ENCODE measurements at places on chromosomes 2 and 18.

DNA sequence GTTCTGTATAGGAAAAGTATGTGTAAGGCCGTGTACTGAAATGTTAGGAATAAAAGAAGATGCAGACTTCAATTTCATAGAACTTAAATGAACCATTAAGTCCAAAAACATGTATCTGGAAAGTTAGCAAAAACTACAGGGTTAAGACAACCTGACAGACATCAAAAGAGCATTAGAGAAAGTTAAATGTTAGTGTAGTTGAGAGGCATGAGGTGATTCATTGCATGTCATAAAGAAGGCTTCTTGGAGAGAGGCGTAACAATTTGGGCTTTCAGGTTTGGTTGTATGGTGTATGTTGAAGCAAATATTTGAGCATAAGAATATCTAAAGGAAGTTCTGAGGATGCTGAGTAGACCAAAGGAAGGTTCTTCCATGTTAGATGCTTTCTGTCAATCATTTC lies 6.3 kb downstream of the EPC2 start:
- DNase-seq, result no peak

DNA sequence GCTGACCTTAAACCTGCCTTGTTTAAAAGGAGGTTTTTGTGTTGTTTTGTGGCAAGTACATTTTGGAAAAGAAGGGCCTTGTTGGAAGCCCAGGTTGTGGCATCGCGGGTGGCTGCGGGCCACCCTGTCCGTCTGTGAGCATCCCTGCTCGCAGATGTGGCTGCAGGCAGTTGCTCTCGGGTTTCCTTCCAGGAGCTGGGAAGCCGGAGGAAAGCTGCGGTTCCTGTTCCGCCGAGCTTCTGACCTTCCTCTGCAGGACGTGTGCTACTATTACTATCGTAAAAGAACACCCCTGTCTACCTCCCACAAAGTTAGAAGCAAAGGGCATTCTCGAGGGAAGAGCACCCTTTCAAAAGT lies 766 bp downstream of the MFF start:
- DNase-seq, result no peak

GRCh38 chr2:239368906-239369552 lies 31.8 kb downstream of the HDAC4 start:
- no peak for DNase-seq

DNA sequence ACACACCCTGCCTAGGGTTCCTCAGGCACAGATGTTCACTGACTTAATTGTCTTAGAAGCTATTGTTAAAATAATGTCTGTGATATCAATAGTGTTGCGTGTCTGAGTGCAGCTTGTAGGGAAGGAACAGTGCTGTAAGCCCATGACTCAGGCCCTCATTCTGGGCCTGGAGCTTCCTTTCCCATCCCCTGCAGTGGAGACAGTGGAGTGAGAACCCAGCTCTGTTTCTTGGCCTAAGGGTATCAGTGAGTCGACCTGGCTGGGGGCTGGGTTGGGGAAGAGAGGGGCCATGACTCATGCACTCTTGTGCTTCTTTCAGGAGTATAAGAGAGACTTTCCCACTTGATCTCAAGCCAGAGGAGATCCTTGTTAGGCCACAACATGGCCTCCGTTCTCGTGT lies 106.8 kb downstream of the HRH4 start:
- no peak for DNase-seq

- DNase-seq, result peak; percentile 82
Observed at GRCh38 chr2:11753886-11754699, 7.7 kb downstream of the LPIN1 start.

- no peak for DNase-seq
Observed at GRCh38 chr2:181459621-181460021, 2.4 kb downstream of the ITGA4 start.

DNA sequence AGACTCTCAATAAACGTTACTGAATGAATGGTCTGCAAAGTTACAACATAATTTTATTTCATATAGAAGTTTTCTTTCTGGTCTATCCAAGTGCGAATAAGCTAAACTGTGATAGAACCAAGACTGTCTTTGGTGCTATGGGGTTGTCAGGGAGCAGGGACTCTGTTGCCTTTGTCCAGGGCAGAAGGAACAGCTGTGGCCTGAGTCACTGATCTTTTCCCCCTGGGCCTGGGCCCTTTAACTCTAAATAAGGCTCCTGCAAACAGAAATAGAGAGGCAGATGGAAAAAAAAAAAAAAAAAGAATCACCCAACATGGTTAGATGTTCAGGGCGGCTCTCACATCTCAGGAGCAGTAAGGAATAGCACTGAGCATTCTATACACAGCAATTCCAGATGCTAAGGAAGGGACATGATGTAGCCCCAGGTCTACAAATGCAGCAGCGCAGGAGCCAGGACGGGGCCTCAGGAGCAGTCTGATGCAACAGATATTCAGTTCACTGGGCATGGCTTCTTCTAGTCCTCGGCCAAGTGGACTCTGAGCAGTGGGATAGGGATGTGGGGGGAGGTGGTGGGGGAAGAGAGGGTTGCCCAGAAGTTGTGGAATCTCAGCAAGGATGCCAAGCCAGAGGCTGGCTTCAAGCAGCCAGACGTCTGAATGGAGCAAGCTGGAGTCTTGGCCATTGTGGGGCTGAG lies 247.1 kb upstream of the SIX2 start:
- DNase-seq, result no peak

GRCh38 chr2:22355816-22356433 lies 1029.1 kb upstream of the KLHL29 start:
- DNase-seq, result no peak

DNA sequence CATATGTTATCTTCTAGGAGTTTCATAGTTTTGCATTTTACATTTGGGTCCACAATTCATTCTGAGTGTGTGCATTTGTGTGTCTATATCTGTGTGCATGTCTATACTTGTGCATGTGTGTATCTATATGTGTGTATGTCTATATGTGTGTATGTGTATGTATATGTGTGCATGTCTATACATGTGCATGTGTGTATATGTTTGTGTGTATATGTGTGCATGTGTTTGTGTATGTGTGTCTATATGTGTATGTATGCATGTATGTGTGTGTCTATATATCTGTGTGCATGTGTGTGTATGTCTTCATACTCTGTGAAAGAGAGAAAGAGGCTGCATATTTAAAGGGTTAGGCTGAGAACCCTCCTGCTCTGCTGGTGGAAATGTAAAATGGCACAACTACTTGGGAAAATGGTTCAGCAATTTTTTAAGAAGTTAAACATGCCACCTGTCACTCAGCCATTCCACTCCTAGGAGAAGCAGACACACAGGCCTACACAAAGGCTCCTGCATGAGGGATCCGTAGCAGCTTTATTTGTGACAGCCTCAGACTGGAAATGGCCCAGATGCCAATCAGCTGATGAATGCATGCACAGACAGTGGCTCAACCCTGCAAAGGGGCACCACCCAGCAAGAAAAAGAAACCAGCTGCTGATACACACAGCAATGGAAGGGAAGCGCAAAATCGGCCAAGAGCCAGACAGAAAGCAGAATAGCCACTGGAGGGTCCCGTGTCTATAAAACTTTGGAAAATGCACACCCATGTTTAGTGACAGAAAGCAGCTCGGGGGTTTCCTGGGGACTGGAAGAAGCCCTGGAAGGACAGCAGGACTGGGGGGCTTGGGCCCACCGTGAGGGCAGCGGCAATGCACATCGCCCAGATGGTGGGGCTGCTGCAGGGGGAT lies 146.8 kb downstream of the SEPTIN10 start:
- no peak for DNase-seq

DNA sequence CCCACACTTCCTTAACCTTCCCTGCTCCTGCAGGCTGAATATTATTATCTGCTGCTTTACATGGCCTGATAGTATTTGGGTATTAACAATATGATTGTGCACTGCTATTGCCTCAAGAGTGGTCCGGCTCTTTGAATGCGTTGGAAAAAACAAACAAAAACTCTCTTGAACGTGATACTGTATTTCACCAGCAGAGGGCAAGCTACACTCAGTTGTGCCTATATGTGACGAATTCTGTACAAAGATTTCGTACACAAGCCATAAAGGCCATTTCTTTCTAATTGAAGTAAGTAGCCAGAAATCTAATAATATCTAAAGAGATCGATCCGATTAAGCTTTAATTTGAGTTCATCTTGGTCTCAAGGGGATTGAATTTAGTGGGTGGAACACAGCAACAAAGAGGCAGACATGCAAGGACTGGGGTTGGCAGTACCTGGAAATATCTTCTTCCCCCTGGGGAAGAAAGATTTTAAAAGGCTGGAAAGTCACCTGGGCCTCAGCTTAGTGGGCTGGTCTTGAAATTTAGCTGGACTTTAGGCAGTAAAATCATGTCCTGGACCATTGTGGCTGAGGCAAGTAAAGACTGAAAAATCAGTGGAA lies 49.3 kb upstream of the RAB6D start:
- DNase-seq, result no peak

DNA sequence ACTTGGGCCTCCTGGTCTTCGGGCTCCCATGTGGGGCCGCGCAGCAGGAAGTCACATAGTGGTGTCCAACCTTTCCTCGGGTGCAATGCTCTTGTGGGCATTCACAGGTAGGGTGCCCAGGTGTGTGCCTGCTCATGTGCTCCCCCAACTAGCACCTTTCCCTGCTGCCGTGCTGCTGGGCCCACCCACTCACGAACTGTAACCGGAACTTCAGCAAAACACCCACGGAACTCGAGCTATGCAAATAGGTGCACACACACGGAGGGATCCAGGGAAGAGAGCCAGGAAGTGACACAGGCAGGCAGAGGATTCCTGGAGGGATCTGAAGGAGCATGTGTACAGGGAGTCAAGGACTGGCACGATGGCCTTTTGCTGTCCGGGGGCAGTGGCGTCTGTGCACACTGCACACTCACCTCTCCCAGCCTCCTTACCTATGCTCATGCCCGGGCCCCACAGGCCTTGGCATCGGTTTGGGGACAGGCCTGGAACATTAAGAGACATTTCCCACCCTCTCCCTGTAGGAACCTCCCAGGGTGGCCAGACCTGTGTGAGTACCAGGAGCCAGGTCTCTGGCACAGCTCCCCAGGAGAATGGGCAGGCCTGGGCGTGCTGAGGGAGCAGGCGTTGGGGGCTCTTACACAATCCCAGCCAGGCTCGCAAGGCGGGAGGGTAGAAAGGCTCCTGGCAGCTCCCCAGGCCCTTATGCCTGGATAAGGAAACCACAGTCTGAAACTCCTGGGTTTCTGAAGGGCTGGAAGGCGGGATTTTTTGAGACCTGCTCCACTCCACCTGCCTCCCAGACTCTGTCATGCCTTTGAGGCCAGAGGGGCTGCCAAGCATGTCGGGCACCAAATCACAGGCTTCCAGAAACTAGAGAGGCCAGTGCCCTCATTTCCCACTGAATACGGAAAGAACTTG lies 6.6 kb upstream of the PTMA start:
- DNase-seq, result no peak

DNA sequence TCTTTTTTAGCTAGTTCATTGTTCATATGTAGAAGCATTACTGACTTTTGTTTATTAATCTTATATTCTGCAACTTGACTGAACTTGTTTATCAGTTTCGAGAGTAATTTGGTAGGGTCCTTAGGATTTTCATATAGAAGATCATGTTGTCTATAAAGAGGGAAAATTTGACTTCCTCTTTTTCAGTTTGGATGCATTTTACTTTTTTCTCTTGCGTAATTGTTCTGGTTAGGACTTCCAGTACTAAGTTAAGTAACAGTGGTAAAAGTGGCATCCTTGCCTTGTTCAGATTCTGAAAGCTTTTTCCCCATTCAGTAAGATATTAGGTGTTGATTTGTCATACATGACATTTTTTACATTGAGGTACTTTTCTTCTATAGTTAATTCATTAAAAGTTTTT lies 726.0 kb downstream of the KCNJ3 start:
- no peak for DNase-seq

DNA sequence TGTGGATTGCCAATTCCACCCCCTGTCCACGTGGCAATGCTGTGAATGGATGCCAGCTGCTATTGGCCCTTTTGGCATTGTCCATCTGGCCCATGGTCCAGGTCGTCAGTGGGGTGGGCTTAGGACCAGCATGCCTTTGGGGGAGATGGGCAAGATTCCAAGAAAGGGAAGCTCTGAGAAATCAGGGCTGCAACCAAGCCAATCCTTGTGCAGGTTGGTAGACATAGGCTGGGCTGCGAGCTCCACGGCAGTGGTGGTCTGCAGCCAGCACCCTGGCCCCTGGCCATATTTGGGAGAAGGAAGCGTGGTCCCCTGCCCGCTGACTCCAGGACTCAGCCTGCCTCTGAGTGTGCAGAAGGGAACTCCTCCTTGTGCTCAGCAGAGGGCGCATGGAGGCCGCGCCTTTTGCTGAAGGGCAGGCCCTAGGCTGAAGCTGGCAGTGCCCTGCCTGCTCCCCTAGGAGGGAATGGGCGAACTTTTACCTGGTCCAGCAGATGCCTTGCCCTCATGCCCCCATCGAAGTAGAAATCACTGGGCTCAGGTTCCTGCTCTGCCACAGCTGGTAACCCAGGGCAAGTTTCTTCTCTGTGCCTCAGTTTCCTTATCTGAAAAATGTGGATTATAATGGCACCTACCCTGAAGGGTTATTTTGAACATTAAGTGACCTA lies 5.4 kb downstream of the SPR start:
- DNase-seq, result no peak

DNA sequence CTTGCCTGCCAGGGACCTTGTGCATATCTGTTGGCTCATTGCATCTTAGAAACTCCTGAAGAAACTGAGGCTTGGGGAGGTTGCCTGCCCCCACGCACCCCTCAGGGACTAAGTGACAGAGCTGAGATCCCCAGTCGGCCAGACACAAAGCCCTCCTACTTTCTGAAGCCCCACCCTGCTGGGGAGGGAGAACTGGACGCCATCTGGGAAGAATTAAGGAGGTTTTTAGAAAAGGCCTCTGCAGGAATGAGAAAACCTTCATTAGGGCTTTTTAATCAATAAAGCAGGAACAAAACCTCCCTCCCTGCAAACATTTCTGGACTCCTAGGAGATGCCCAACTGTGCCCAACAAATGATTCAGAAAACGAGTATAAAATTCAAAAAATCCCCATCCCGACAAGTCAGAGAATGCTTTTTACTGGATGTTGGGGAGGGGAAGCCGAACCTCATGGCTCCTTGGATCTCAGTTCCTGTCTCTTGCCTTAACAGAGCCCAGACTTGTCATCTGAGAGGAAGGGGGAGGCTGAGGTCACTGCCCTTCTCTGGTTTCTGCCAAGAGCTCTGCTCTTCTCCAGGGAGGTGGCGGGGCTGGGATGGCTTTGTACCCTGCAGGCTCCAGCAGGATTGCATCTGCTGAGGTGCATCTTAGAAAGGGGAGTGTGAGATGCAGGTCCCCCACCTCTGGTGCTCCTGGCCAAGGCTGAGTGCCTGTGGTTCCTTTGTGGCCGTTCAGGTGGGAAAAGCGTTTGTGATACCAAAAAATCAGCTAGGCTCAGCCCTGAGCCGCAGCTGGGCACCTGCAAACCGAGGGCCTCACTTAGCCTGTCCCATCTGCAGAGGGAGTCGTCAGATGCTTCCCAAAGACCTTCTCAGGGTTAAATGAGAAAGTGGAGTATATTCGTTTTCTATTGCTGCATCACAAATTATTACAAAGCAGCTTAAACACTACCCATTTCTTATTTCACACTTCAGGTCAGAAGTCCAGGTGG lies 142.4 kb downstream of the ZFP36L2 start:
- DNase-seq, result no peak

- no peak for DNase-seq
Observed at GRCh38 chr2:70510313-70510712, 43.3 kb downstream of the TGFA start.

GRCh38 chr2:233082222-233082930 lies 22.2 kb downstream of the INPP5D start:
- no peak for DNase-seq

- DNase-seq, result no peak
Observed at GRCh38 chr2:16881122-16881521, 215.5 kb upstream of the CYRIA start.

All from T-helper 2 cell (primary cell).